Hematopoietic multipotent progenitor cell treated with erythropoietin and hydrocortisone succinate and interleukin-3 and kit ligand, for 17 days (in vitro differentiated cells): ENCODE measurements at places on chromosomes 1 and 21.
A peak's percentile ranks its signal among the peaks of the same experiment; 100 is the strongest.

DNA sequence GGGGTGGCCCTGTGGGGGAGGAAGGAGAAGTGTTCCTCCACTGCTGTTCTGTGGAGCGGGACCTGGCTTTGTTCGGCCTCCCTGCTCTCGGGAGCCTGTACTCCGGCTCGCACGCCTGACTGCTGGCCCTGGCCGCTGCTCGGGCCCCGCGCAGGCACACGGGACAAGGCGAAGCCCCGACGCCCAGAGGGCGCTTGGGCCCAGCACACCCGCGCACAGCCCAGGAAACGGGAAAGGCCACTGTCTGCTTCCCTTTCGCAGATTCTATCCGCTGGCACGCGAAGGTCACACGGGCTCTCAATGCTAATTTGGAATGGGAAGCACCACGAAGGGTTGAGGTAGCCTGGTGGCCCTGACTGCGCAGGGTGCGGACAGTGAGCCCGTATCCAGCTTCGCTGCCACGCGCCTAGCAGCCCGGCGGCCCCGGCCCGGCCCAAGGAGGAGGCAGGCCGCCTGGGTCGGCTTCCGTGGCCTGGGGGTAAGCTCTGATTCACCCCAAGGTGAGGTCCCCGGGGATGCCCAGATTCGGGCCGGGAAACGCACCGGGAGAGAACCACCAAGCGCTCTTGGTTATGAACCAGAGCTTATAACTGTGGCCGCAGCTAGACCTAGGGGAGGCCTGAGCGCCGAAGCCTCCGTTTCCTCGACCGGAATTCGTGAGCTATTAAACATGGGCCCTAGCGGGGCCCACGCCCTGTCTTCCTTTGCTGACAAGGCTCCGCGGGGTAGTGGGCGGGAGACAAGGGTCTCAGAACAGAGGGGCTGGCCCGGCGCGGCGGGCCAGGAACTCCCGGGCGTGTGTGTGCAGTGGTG, 19.7 kb upstream of the TBX15 start:
- DNase-seq = no peak

- DNase-seq = no peak
These were observed 981 bp downstream of the CLDN14 start for GRCh38 chr21:36478941-36479340.

DNA sequence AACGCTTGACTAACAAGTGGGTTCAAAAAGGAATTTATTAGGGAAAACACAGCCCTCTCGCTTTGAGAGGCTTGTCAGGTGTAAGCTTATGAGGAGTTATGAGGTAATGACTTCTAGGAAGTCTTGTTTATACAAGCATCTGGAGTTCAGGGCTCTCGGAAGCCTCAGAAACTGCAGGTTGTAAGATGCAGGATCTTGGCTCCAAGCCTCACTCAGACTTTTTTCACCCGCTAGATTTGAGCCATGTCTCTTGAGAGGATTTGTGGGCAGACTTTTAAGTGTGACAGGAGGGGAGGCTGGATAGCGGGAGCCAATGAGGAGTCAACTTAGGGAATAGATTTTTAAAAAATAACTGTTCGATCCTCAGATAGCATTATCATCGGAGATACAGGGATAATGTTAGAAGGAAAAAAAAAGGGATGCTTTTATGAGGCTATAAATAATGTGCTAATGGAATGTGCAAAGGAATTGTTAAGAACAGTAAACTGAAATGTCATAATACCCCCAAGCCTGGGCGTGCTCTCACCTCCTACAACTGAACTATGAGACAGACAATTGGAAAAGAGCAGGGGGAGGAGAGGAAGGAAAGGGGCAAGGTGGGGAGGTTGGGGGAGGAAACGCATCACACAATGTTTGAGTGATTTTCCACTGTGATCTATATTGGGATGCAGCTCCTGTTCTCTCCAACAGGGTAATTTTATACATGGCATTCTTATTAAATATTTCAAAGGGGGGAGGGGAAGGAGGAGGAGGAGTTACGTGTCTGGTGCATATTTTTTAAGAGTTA, 107.4 kb upstream of the ESRRG start:
- DNase-seq = no peak

- no peak for DNase-seq
These were observed 3.2 kb downstream of the GREM2 start for GRCh38 chr1:240608707-240609106.

DNA sequence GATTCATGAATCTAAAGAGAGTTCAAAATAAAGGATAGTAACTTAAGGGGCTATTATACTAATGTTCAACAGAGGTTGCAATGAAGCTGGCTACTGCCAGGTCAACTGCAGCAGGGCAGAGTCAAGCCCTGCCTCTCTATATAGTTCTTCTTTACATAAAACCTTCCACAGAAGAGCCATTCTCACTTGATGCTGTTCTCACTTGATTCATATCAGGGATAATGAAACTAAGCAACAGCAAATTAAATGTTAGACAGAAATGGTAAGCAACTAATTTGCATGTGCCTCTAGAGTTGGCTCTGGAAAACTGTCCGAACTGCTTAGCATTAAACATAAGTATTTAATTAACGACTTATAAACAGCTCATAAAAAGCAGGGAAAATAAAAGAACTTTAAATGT, 17.4 kb downstream of the CCSAP start:
- no peak for DNase-seq

DNA sequence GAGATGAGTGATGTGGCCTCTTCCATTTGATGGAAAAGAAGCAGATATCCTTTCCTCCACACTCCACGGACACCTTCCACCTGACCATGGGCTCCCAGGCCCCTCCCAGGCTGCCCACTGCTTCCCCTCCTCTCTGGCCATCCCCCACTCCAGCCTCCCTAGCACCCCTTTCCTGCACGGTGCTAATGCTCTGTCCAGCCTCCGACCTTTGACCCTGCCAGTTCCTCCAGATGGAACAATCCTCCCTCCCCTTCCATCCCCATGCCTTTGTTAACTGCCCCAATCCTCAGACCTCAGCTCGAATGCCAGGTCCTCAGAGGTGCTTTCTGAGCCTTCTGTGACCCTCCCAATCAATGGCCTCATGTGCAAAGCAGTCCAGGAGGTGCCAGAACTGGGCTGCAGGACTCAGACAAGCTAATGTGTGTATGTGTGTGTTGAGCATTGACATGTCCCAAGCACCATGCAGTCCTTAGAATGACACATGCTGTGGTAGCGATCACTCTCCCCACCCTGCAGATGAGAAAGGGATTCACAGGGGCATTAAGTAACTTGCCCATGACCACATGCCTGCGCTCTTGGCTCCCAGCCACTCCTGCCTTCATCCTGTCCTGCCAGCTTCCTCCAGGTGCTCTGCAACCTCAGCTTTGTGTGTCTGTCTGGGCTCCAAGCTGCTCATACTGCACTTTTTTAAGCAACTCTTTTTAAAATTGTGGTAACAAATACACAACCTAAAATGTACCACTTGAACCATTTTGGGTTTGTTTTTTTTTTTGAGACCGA, 63.5 kb upstream of the EDN2 start:
- DNase-seq = no peak

GRCh38 chr1:236343246-236343870, 50.7 kb upstream of the EDARADD start:
- no peak for DNase-seq

- no peak for DNase-seq
These were observed 11.1 kb downstream of the PEA15 start for GRCh38 chr1:160216301-160216700.

DNA sequence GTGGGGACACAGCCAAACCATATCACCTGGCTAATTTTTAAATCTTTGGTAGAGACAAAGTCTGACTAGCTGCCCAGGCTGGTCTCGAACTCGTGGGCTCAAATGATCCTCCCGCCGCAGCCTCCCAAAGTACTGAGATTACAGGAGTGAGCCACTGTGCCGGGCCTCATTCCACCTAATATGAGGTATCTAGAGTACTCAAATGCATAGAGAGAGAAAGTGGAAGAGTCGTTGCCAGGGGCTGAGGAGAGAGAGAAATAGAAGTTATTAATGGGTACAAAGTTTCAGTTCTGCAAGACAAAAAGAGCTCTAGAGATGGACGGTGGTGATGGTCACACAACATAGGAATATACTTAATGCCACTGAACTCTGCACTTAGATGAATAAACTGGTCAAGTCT, 119.6 kb downstream of the TOMM20 start:
- no peak for DNase-seq

GRCh38 chr1:200963076-200963475, 60.4 kb downstream of the KIF21B start:
- no peak for DNase-seq

DNA sequence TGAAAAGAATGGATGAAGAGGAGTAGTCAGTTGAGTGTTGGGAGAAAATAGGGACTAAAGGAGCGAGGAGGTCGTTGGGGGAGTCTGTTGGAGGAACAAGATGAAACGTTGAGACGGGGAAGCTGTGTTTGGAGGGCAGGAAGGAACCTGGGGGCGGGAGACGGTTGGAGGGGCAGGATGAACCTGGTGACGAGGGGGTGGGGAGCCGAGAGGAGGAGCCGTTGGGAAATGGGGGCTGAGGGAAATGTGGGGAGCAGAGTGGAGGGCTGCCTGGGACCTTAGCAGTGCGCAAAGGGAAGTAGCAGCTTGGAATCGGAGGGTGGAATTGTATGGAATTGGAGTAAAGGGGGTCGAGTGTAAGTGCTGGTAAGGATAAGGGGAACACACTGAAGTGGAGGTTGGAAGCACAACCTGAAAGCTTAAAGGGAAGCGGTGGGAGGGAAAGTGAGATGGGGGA, 630 bp downstream of the MTF2 start:
- DNase-seq = peak; percentile 9

DNA sequence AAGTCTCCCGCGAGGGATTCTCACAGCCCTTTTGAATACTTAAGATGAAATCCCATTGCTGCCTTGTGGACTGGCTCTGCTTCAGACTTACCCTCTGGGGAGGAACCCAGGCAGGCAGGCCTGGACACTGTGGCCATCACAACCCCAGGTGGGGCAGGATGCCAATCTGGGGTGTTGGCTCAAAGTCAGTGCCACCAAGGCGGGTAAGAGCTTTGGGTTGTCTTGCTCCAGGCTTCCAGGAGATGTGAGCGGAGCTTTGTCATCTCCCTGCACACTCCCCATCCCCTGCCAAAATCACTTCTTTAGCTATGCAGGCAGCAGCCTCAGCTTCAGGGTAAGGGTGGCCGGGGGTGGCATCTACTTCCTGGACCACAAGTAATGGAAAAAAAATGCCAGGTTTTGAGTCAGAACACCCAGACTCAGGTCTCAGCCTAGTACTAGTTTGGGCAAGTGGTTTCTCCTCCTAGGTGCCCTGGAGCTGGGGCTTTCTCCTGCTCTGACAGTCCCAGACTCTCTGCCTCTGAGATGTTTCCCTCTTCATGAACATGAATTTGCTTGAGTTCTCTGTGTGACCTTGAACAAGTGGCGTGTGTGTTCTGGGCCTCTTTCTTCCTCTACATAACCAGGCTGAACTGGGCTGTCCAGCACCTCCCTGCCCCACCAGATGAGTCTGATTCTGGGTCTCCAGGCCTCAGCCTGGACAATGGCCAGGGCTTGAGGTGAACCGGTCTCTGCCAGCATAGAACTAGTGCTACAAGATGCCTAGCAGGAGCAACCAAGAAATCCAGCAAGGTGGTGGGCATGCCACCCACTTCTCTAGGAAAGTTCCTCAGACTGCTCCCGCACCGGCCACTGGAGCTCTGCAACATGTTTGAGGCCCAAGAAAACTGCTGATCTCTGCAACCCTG, 65.4 kb downstream of the VWA5B1 start:
- no peak for DNase-seq

- no peak for DNase-seq
These were observed 256.4 kb downstream of the HMCN1 start for GRCh38 chr1:185990565-185990964.

- DNase-seq = no peak
These were observed 615.9 kb downstream of the PTPRU start for GRCh38 chr1:29852248-29852647.

GRCh38 chr1:9996624-9997582, at the start of gene RBP7:
Gene RBP7 (plus strand): TSS chr1:9997228. CDS start chr1:9997259, 31 bp downstream.
- no peak for DNase-seq

DNA sequence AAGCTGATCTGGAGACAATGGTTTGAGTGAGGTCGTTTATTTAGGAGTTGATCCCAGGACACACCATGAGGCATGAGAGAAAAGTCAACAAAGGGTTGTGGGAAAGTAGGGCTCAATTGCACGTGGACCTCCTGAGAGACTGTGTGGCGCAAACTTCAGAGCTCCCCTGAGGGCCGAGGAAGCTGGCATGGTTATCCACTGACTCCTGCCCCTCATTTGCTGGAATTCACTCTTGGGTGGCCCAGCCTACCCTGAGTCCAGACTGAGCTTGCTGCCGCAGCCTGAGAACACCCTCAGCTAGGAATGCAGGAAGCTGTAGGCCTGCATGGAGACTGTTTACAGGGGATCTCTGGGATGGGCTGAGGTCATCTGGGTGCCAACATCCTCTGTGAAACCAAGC, 301.0 kb downstream of the RWDD3 start:
- DNase-seq = no peak

GRCh38 chr1:57637155-57637554, 213.3 kb upstream of the DAB1 start:
- DNase-seq = no peak

- no peak for DNase-seq
These were observed 30.2 kb downstream of the EVA1C start for GRCh38 chr21:32442566-32443318.

DNA sequence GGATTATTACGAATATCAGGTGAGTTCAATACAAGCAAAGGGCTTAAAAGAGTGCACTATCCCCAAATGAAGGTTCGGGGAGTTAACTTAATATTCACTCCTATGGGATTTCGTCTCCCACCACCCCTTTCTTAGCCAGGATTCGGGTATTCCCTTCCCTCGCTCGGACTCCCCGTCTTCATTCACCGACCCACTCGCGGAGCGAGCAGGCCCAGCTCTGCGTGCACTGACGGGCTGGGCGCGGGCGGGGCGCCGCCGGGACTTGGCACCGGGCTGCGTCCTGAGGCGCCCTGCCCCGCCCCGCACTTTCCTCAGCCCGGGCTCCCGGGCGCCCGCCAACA, 7.7 kb upstream of the MPZL1 start:
- DNase-seq = no peak

GRCh38 chr1:237799762-237800474, 90.8 kb downstream of the ZP4 start:
- DNase-seq = no peak

- no peak for DNase-seq
These were observed 113.0 kb downstream of the ETS2 start for GRCh38 chr21:38918607-38919346.

DNA sequence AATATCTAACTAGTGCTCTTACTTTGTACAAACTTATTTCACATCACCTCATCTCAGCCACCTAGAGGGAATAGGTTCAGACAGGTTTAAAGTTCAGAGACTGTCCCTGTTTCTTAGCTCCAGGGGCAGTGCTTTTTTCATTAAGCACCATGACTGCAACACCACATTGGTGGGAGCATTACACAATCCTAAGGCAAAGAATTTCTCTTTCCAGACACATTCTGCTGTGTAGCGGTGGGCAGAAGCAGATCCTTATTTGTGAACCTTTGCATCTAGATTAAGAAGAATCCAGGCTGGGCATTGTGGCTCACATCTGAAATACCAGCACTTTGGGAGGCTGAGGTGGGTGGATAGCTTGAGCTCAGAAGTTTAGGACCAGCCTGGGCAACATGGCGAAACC, 16.1 kb downstream of the LCA5L start:
- no peak for DNase-seq

GRCh38 chr1:101798417-101798816, 198.3 kb downstream of the OLFM3 start:
- no peak for DNase-seq
